ENCODE measurements at places on chromosomes 4 and X.

DNA sequence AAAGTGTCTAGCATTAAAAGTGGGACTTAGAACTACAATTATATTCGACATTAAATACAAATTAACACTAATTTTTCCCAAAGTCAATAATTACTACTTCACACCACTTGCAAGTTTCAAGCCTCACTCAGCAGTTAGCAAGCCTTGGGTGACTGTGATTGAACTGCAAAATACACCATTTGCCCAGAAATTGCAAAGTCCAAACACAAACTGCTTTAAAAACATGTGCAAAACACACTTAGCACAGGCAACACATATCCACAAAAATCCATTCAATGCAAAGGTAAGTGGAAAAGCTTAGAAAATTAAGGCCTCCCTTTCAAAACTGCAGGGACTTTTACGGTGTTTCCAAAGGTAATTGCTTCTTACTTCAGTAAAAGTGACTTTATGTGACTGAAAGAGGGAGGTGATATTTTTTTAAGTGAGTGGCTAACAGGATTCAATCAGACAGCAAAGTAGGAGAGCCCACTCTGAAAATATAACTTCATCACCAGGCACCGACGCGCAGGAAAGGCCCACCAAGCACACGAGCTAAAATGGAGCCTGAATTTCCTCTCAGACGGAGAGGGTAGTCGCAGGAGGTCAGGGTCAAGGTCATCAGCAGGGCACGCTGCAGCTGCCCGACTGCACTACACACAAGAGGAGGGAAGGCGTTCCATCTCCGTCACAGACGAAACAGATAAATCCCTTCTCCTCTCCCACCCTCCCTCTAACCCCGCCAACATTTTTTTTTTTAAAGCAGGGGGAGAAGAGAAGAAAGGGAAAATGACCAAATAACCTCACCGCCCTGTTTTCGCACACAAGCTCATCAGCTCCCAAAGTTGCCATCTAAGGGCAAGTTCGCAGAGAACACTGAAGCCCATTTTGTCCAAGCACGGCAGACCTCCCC, 3.1 kb downstream of the ZNF827 start:
- DNase-seq: no peak

DNA sequence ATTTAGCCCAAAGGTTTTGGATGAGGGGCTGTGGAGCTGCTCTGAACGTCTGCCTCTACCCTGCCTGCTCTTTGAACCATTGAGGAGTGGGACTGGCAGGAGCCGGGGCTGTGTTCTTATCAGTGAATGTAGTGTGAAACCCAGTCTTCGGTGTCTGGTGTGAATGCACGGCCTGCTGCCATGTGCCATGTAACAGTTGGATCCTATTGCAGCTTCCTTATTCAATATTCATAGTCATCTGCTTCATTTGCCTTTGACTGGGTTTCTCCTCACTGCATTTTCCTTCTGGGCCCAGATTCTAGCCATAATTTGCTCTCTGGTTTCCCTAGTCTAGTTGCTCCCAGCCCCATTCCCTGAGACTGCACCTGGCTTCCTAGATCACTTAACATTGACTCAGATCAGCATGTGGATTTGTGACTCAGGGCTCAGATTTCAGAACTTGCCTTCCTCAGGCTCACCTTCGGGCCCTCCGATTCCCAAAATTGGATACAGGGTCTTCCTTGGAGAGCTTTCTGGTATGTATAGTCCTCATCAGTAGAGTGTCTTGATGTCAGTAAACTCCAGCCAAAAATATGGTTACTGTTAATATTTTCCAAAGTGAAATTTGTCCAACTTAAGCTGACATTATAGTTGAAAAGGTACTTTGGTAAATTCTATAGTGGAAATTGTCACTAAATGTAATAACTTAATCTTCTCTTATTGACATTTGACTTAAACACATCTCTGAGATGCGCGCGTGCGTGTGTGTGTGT, 94.0 kb upstream of the DDIT4L start:
- no peak for DNase-seq

GRCh38 chrX:122512561-122513072, 671.5 kb upstream of the GRIA3 start:
- DNase-seq: no peak

DNA sequence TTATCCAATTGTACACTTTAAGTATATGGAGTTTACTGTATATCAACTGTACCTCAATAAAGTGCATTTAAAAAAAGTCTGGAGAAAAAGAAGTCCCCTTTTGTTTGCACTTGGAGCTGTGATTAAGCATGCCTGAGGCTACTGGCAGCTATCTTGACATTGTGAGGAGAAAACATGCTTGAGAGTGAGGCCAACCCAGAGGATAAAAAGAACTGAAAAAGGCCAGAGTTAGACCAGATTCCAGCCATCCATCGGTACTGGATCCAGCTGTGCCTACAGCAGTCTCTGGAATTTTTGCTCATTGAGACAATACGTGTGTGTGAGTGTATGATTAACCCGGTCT, 57.4 kb downstream of the LGI2 start:
- DNase-seq: no peak

DNA sequence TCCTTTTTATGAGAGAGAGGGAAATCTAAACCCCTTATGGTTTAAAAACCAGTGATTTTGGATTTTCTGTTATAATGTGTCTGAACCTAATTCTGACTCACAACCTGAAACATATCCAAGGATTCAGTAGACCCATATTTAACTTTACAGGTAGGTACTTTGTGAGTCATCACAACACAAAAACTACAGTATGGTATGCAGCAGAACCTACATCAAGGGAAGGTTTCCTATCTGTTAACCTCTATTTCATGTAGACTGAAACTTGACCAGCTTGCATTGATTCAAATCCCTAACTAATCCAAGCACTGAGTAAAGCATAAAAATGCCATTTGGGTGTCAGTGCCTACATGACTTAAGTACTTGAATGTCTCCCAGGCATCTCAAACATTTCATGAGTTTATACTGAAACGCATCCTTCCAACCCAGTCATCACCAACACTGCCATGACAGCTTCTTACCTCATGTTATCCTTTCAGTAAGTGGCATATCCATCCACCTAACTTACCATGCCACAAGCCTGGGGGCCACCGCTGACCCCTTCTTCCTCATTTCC, 4.3 kb upstream of the ARHGAP10 start:
- DNase-seq: no peak

DNA sequence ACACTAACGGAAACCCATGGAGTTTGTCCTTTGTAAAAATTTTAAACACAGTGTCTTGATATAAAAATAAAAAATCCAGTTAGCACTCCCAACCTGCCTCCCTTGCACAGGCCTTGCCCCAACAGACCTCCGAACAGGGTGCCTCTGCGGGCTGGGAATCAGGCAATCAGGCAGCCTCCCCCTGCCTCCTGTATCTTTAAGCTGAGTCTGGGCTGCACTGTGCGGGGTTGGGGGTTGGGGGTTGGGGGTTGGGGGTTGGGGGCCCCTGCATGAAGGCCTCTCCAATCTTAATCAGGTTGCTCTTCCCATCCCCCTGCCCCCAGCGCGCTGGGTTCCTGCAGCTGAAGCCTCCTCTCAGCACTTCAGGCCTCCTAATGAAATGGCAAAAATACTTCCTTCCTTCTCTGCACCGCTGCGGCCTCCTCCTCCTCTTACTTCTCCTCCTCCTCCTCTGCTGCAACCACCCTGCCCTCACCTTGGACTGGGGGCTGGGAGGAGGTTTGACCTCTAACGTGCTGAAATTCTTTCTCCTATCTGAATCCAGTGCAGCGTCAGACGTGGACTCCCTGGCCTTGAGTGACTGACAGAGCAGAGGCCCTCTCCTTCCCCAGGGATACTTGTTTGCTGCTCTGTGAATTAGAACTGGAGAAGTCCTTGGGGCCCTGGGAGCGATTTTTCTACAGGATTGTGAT, 26.6 kb downstream of the NLGN3 start:
- no peak for DNase-seq

- peak; percentile 52 for DNase-seq
Observed at GRCh38 chr4:77072195-77072753, 3.5 kb downstream of the CCNI start.

DNA sequence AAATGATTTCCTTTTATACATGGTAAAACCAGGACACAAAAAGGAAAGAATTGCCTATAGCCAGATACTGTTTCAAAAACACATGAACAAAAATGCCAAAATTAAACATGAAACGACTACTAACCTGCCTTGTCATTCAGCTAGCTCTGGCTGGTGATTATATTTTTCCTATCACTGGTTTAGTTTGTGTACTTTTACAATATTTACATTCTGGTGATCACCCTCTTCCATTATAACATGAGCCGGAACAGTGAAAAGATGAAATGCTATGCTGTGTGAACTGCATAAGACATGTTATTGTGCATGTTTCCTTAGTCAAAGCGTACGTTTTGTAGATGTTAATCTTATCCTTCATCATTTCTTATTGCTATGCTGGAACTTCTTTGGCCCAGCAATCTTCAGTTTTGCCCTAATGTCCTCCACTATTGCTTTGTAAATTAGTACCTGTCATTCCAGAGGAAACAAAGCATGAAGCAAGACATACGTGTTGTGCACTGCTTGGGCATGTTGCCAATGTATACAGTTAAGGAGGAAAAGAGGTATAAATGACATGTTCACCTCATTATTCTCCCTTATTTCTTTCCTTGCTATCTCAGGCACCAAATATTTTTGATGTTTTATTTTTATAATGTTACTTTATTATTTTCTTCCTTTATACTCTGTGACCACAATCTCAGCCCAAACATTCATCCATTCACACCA, 386.3 kb downstream of the ARHGAP24 start:
- DNase-seq: no peak

DNA sequence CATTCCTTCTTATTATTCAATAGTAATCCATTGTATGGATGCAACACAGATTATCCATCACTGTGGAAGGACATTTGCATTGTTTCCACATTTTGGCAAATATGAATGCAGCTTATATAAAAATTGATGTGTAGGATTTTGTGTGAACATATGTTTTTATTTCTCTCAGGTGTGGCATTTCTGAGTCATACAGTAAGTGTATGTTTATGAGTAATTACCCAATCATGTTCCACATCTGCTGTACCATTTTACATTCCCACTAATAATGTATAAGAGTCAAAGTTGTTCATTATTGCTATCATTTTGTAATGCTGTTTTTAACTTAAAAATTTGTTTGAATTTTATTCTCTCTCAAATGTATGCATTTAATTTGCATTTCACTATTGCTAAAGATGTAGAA, 25.5 kb downstream of the MAGEA4 start:
- no peak for DNase-seq

DNA sequence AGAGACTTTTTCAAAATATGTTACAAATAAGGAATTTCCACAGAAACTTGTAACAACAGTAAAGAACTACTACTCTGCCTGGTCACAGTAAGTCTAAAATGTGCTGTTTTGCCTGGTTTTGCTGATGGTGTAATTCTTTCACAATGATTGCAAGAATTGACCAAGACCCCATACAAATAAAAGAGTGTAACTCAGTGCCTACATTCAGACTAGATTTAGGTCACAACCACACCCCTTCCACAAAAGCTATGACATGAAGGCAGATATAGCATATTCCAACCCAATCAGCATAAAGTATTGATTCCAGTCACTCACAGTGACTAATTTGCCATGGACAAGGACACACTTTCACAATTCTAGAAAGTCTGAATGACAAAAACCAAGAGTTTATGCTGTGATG, 53.7 kb upstream of the TMPRSS11F start:
- no peak for DNase-seq

DNA sequence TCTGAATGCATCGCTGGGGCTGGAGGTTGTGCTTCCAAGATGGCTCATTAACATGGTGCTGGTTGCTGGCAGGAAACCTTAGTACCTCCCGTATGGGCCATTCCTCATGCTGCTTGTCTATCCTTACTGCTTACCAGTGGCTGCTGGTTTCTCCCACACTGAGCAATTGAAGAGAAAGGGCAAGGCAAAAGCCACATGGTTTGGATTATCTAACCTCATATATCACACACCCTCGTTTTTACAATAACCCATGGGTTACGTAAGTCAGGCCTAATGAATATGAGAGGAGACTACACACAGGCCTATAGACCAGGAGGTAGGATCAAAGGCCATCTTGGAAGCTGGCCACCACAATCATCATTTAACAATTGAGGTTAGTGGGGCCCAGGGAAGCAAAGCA, 141.8 kb upstream of the EDNRA start:
- no peak for DNase-seq

DNA sequence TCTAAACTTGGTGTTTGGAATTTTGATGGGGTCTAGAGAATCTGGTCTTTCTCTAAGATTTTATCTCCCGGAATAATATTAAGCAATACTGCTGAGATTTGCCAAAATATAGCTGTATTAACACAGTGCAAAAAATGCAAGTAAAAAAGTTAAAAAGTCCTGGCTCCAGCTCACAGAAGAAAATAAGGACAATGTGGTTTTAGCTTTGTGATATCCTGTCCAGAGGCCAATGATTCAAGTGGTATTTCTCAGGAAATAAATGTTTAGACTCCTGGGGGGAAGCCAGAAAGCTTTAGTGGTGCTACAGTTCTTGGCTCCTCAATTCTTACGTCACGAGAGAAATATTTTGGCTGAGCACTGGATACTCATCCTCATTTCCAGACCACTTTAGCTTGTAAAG, 40.9 kb upstream of the IL13RA2 start:
- no peak for DNase-seq

DNA sequence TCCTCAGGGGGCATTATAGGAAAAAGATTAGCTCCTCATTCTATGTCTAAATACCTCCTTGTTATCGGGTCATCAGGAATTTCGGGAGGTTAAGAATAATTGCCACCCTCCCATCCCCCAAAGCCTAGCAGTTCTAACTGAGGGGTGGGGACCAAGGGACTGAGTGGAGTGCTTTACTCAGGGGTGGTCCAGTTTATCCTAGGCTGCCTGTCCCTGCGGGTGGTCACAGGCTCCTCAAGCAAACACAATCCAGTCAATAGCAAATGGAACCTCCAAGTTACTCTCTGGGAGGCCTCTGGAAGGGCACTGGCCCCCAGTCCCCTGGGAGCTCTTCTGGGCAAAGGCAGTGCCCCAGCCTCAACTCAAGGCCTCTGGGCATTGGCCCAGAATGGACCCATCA, 6.7 kb downstream of the ELF4 start:
- DNase-seq: no peak

DNA sequence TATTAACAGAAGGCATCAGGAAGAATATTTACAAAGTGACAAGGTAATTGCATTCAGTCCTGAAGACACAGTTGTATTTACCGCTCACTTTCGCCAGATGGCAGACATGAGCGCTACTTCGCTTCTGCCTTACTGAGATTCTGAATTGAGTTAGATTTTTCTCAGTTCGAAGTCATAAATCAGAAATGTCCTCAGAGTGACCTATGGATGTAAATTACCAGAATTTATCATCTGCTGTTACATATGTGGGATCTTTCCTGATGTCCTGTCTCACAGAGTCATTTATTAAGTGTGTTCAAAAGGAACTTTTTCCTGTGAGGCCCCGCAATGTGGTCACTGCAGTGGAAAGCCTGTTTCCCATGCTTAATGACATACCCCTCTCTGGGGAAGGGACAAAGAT, 97.3 kb upstream of the DCLK2 start:
- peak; percentile 8 for DNase-seq

- DNase-seq: no peak
Observed at GRCh38 chrX:105564501-105564900, 257.8 kb upstream of the NRK start.

- no peak for DNase-seq
Observed at GRCh38 chr4:26766141-26766540, 94.5 kb upstream of the STIM2 start.

- no peak for DNase-seq
Observed at GRCh38 chr4:5782829-5783476, 72.0 kb downstream of the EVC start.

Data from T follicular helper cell (primary cell).